ENCODE measurements at places on chromosomes 4 and X. TPM values are rescaled to one million over a fixed set of nuclear protein-coding genes. Genes with fewer than 3 reads are reported as not detected.

- no peak for DNase-seq
Observed at GRCh38 chrX:6384371-6384770, 150.5 kb downstream of the VCX3A start.

GRCh38 chr4:41991916-41992767 is 1.8 kb downstream of the SLC30A9 start:
- no peak for DNase-seq

DNA sequence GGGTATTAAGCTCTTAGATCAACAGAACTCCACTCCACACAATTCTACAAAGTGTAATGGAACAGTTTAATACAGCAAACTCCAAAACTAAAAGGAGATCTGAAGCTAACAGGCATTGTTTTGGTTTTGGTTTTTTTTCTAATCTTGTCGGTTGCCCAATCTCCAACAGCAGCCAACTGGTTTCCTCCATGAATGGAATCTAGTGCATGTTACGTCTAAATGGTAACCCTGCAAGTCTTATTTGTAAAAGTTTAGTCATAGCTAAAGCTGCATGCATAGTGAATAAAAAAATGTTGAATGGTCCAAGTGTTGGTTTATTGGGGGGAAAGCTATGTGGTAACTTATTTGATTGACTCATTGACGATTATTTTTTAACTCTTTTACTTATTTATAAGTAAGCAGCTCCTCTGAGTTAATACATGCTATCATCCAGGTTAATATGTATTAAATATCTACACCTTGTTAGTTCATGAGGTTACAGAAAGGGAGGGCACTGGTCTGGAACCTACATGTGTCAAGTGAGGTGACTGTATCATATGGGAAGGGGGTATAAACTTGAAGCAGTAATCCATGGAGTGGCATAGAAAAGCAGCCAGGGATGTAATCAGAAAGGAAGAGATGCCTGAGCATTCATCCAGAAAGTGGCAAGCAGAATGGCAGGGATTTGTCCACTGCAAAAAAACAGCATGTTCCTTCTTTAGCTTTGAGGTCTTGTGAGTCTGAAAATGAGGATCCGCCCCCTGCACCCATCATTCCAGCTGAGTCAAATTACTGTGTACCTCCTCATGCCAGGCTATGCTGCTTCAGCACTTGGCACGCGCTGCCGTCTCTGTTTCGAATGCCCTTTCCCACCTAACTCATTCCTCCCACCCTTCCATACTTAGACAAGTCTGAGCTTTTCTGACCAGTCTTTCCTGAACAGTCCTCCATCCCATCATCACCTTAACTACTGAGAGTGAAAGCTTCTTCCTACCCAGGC is 81.7 kb downstream of the PDGFC start:
- no peak for DNase-seq

GRCh38 chrX:67545893-67546495 is 2.2 kb downstream of the AR start:
- DNase-seq = no peak

DNA sequence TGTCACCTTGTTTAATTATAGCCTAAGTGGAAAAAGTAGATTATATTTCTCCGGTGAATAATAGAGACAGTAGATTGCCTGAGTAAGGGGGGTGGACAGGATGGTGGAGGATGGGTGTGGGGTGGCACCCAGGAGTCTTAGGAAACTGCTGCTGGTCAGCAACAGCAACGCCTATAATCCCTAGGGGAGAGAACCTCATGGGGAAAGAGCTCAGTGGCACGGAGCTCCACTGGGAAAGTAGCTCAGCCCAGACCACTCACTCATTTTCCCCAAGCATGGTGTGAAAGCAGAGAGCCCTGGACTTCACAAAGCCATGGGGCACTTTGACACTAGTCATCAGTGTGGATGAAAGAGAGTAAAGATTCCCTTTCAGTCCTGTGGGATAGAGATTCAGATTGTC is 31.1 kb downstream of the METTL14 start:
- no peak for DNase-seq

DNA sequence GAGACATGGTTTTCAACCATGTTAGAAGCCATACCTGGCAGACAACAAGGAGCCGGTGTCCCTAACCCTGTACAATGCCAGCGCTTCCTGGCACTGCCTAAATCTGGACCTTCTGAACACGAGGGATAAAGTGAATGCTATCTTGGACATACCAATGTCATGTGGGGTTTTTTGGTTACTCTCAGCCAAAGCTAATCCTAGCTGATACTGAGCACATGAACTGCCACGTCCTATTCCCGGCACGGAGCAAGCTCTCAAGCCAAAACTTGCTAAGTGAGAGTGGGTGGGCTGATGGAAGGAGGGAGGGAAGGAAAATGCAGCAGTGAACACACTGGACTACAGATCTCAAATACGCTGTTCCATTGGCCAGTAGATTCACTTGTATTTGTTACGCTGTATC is 226.1 kb downstream of the BCOR start:
- DNase-seq = no peak

GRCh38 chrX:136227948-136228838 is 23.0 kb downstream of the MAP7D3 start:
- peak; percentile 46 for DNase-seq

DNA sequence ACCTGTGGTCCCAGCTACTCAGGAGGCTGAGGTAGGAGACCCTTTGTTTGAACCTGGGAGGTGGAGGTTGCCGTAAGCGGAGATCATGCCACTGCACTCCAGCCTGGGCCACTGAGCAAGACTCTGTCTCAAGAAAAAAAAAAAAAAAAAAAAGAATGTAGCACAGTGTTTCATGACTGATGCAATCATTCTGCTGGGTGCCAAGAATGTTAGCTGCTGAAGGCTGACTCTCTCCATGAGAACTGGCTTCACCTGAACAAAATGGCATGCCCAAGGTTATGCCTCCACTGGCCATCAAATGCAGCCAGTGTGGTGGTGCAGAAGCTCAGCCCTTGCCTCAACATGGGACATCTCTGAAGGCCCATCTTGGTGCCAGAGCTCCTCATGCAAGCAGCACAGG is 412.1 kb downstream of the ADAM29 start:
- DNase-seq = no peak

- DNase-seq = no peak
Observed at GRCh38 chrX:107831071-107831730, 5.5 kb downstream of the MID2 start.

- DNase-seq = no peak
Observed at GRCh38 chr4:25813448-25814106, 49.2 kb downstream of the SEL1L3 start.

DNA sequence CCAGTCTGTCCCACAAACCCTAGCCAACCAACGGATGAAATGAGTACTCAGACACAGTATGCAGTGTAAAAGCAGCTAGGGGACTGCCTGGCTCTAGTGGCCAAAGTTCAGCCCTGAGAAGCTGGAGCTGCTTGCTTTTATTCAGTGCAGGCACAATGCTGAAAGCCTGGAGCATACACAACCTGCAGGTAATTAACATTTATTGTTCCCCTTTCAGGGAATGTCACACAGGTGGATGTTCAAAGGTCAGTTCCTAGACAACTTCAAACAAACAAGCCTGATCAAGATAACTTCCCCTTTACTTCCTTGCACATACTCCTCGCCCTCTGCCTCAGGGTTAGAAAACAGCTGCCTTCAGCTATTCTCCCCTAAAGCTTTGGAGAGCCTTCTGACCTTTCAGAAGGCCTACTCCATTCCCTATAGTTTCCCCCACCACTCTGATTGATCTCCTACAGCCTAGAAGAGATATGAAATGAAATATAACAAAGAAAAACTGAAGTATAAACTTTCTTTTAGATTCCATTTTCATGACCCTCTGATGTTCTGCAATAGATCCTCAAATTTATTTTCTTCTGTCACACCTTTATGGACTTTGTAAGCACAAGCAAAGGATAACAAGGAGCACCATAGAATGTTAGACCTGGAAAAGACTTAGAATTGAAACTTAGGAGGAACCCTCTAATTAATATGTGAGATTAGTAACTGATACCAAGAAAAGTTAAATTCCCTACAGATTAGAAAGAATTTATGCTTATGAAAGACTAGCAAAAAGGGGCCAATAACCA is 6.8 kb upstream of the DCAF8L1 start:
- no peak for DNase-seq

The MAGEB2 gene
- not detected for total RNA-seq

The FGF5 gene
- total RNA-seq = not detected

The NXF2 gene
- not detected for total RNA-seq

The TADA2B gene
- 21.4 TPM for total RNA-seq

The UGT8 gene
- 0.29 TPM for total RNA-seq

The GCNA gene
- 6.7 TPM for total RNA-seq

The S100G gene
- total RNA-seq = not detected

All from activated CD8-positive, alpha-beta memory T cell treated with anti-CD3 and anti-CD28 coated beads, Interleukin-2, amount 10 ng/mL, durations not matched to agents 7 days and 5 days (primary cell).